Activated CD4-positive, alpha-beta T cell treated with anti-CD3 and anti-CD28 coated beads for 4 hours (primary cell): ENCODE measurements at places on chromosomes 13 and 19.

GRCh38 chr13:79427883-79428282, 21.8 kb upstream of the RBM26 start:
- no peak for DNase-seq

DNA sequence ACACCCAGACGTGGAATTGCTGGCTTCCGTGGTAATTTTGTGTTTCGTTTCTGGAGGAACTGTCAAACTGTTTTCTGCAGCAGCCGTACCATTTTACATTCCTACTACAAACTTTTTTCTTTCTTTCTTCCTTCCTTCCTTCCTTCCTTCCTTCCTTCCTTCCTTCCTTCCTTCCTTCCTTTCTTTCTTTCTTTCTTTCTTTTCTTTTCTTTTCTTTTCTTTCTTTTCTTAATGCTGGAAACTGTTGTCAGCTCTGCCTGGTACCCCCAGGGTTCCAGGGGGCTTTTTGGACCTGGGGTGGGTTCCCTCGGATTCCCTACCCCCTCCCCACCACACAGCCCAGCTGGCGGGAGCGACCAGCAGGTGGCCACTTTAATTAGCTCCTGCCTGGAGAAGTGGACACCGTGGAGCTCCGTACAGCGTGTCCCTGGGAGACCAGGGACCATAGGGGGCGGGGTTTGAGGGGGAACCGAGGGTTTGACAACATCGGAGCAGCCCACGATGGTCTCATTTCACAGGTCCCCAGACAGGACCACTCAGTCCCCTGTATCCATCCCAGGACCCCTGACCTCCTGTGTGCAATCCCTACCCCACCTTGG, 24.4 kb downstream of the CELF5 start:
- no peak for DNase-seq

DNA sequence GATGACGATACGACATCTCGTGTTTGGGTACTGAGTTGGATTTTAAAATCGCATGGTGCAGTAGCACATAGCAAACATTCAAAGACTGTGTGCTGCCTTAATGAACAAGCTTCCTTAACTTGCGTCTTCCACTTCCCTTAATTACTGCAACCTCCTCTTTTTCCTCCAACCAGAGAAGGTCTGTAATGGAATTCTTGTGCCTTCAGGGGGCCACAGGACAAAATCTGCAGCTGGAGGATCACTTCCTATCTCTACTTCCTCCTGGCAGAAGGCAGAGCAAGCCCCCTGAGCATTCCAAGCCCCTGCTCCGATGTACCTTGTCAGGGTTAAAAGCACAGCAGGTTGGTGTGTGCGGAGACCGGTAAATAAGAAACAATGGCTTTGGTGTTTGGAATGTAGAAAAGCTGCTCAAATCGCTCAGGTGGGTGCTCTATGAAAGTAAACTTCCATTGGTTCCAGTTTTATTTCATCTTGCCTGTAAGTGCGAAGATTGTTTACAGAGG, 151.3 kb upstream of the UQCRFS1 start:
- no peak for DNase-seq

DNA sequence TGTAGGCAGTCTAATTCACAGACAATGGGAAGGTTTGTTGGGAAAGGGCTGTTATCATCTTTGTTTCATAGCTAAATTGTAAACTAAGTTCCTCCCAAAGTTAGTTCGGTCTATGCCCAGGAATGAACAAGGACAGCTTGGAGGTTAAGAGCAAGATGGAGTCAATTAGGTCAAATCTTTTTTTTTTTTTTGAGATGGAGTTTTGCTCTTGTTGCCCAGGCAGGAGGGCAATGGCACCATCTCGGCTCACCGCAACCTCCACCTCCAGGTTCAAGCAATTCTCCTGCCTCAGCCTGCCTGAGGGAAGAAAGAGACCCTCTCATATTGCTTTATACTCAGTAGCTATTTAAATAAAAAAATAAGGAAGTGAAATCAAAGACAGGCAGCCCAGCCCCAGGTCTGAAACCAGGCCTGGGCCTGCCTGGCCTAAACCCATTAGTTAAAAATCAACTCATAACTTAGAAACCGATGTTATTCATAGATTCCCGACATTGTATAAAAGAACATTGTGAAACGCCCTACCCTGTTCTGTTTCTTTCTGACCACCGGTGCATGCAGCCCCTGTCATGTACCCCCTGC, 297.4 kb upstream of the SGCG start:
- DNase-seq: no peak

- DNase-seq: peak; percentile 45
These were observed 44.6 kb downstream of the ZNF787 start for GRCh38 chr19:56076498-56076897.

DNA sequence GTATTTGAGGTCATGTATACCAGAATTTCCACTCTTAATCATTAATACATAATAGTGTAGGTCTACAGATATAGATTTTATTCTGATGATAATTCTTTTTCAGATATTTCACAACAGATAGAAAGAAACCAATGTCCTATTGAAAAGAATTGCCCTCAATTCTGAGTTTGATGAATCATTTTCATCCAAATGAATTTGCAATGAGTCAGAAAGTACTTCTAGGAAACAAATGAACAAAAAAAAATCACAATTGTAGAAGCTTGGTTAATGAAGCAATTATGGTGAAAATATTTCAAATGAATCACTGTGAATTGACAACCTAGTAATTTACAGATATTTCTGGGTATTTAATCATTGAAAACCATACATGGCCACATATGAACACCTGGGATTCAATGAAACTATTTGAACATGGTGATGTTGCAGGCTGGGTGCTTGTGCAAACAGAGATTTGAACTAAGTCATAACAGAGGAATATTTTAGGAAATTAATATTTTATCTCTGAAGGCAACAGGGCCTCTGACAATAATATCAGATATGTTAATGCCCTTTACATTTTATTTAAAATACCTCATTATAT, 360.9 kb downstream of the SLITRK5 start:
- no peak for DNase-seq

GRCh38 chr13:73428706-73429105, 369.9 kb downstream of the KLF5 start:
- no peak for DNase-seq

DNA sequence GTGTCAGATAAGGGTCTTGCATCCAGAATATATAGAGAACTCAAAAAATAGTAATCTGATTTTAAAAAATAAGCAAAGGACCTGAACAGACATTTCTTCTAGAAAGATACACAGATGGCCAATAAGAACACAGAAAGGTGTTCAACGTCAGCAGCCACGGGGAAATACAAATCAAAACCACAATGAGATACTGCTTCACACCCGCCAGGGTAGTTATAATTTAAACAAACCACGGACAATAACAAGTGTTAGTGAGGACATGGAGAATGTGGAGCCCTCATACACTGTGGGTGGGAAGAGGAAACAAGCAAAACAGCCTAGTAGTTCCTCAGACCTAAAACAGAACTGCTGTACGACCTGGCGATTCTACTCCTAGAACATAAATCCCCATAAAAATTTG, 26.7 kb upstream of the NAPA start:
- no peak for DNase-seq

DNA sequence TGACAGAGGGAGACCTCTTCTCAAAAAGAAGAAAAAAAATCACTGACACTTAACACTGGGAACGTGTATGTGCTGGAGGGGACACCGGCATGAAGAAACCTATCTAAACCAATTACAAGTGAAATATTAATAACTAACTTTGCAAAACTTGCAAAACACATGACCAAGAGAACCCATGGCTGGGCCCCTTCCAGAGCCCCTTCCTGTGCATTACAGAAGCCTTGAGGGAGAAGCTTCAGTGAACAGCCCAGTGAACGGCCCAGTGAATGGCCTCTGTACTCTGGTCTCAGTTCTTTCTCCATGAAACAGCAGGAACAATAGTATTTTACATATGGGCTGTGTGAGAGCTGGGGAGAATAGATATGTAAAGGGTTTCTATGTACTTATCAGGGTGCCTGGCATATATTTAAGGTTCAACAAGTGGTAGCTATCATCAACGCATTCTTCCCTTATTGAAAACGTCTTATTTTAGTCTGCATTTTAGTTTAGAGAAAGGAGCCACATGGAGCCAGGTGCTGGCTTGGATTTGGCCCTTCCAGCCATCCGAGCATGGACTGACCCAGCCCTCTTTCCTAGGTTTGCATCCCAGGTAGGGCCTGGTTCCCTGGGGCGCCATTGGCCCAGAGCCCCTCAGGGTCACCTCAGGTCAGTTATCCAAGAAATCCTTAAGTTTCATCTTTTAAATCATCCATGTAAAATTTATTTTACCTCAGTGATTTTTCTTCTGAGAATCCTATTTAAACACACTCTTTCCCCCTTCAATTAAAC, 54.5 kb downstream of the CCDC70 start:
- DNase-seq: no peak

GRCh38 chr13:60332682-60333081, 64.3 kb upstream of the TDRD3 start:
- DNase-seq: no peak

GRCh38 chr19:15464394-15465385, at the start of gene RASAL3:
RASAL3 (minus strand) TSS chr19:15464544; CDS start chr19:15464358, 186 bp downstream.
- peak; percentile 64 for DNase-seq

- DNase-seq: no peak
These were observed 6.5 kb downstream of the R3HDM4 start for GRCh38 chr19:906480-906879.

DNA sequence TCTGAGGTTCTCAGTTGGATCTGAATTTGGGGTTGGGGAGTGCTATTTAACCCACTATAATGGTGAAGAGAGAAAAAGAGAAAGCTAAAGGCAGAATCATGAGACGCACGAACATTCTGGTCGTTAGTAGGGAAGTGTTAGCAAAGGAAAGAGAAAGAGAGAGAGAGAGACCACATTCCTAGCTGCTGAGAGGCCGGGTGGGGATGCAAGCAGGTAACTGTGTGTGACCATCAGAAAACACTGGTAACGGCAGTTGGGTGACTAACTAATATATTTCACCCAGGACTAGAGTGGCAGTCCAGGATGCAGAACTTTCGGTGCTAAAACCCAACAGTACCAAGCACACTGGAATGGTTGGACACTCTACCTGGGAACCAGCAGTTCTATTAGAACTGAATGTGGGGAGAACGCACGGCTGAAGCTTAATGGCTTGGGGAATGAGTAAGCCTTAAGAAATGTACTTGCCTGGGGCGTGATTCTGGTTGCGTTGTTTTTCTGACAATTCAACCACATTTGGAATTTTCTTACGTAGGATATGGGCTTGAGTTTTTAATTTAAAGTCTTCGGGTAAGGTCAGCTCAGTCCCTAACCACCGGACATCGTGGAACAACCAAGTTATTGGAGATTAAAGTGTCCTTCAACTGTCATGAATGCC, 130.2 kb downstream of the DNAJC15 start:
- no peak for DNase-seq

- no peak for DNase-seq
These were observed 101.1 kb downstream of the DNAJC15 start for GRCh38 chr13:43124490-43124889.

- no peak for DNase-seq
These were observed 210.9 kb downstream of the SHISA2 start for GRCh38 chr13:25840931-25841330.

DNA sequence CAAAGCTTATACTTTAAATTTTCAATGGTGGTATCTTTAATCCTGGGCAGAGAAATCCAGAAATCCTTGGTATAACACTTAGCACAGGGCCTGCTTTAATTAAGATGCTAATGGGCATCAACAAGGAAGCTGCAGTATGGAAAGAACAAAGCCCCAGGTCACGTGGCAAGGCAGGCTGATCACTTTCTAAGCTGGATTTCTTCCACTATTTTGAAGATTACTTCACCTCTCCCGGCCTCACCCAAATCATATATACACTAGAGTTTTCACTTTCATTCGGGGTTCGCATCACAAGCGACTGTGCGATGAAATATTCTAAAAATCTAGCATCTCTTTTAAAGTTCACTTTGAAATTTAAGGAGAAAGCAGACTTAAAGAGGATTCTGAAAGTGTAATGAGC, 71.8 kb downstream of the STARD13 start:
- DNase-seq: no peak

DNA sequence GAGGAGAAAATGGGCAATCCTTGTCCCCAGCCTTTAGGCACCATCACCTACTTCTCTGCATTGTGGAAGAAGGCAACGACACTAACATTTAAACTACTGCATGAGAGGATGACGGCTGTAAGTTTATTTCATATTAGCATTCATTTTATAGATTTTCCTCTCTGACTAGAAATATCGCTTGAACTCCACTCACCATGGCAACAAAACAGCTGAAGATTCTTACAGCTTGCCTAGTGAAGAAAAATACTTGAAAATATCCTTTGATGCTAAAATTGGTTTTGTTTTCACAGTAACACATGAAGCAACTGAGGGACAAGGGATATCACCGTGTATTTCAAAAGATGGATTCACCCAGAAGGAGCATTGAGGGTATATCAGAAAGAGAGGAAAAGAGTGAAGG, 284.3 kb downstream of the LIG4 start:
- no peak for DNase-seq

DNA sequence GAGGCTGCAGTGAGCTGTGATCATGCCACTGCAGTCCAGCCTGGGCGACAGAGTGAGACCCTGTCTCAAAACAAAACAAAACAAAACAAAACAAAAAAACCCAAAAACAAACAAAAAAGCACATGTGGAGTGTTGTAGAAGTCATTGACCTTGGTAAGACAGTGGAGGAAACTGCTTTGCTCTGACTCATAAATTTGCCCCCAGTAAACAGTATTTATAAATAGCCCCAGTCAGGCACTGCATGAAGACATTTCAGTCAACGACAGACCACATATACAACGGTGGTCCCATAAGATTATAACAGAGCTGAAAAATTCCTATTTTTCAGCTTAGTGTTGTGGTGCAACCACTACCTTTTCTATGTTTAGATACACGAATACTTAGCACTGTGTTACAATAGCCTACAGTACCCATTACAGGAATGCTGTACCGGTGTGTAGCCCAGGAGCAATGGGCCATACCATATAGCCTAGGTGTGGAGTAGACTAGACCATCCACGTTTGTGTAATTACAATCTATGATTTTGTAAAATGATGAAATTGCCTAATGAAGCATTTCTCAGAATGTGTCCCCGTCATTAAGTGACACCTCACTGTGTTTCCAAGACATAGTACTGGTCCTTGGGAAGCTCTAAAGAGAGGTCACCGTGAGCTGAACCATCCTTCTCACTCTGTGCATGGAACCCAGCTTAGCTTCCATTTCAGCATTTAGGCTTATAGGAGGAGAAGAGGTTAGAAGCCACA, 1.1 kb downstream of the ARL11 start:
- no peak for DNase-seq

- DNase-seq: no peak
These were observed 25.9 kb downstream of the LYL1 start for GRCh38 chr19:13076787-13077186.
